Activated CD8-positive, alpha-beta memory T cell treated with anti-CD3 and anti-CD28 coated beads, Interleukin-2, amount 10 ng/mL, durations not matched to agents 7 days and 5 days (primary cell): ENCODE measurements at places on chromosomes 3 and 15. TPM values are rescaled to one million over a fixed set of nuclear protein-coding genes. Genes with fewer than 3 reads are reported as not detected.

PSTPIP1 gene
- 255 TPM for total RNA-seq

CLDN18 gene
- not detected for total RNA-seq

ERICH6 gene
- total RNA-seq, result not detected

ACTR8 gene
- 28.9 TPM for total RNA-seq

IQCF5 gene
- not detected for total RNA-seq

MESP1 gene
- total RNA-seq, result 5.1 TPM

GOLGA8S gene
- 0.49 TPM for total RNA-seq

MAP1A gene
- total RNA-seq, result 7.8 TPM

BSN gene
- total RNA-seq, result 0.12 TPM

RLBP1 gene
- total RNA-seq, result not detected

CFAP91 gene
- 0.30 TPM for total RNA-seq

ADAMTSL3 gene
- not detected for total RNA-seq

SPINT1 gene
- 3.7 TPM for total RNA-seq

GRCh38 chr3:124730941-124731297 is 667 bp downstream of the UMPS start:
- H3K27ac ChIP-seq, result peak overlapping the region; percentile 100
- no peak for DNase-seq
- peaks cover 40% of the 10 kb centered on the region for H3K4me1 ChIP-seq
- peak overlapping the region; percentile 100 for H3K4me3 ChIP-seq
- peaks cover 15% of the 10 kb centered on the region for H3K36me3 ChIP-seq
- peaks cover 12% of the 10 kb centered on the region for H3K27me3 ChIP-seq

GRCh38 chr15:66670762-66671580 is 31.1 kb upstream of the SMAD6 start:
- H3K4me3 ChIP-seq, result no peak overlapping the region
- H3K4me1 ChIP-seq, result peaks cover 10% of the 10 kb centered on the region
- DNase-seq, result no peak
- H3K36me3 ChIP-seq, result no peaks in the 10 kb centered on the region
- no peaks in the 10 kb centered on the region for H3K27me3 ChIP-seq

DNA sequence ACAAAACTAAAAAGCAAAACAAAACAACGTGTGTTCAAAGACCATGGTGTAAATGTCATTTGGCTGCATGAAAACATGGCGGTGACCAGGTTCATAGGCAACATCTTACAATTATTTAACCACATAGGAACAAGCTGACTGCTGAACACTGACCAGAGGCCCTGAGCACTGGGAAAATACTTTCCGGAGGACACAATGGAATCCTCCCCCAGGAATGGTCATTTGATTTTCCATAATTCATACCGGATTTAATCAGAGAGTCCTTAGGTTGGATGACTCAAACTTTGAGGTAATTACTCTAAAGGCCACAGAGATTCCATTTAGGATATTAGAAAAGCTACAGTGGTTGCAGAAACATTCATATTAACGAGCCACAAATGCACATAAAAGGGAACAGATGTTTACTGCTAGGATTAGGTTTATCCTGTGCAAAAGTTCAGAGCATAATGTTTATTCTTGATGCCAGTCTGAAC is 254.7 kb downstream of the NR1D2 start:
- no peak overlapping the region for H3K4me3 ChIP-seq
- H3K27ac ChIP-seq, result no peak overlapping the region
- no peaks in the 10 kb centered on the region for H3K4me1 ChIP-seq
- DNase-seq, result no peak

DNA sequence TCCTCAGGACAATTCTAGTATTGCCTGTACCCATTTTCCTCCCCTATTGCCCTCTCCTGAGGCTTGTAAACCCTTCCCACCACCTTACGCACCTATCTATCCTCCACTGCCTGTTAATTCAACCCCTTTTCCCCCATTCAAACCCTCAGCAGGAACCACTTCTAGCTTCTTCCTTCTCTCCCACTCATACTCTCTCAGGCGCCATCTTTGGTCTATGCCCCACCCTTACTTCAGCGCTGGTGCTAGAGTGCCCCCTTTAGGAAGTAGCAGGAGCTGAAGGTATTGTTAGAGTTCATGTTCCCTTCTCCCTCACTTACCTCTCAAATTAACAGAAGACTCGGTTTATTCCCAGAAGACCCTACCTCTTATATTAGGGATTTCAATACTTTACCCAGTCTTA is 121.8 kb upstream of the NLGN1 start:
- no peaks in the 10 kb centered on the region for H3K27me3 ChIP-seq
- H3K27ac ChIP-seq, result no peak overlapping the region
- H3K36me3 ChIP-seq, result no peaks in the 10 kb centered on the region
- H3K4me1 ChIP-seq, result no peaks in the 10 kb centered on the region
- no peak for DNase-seq

- DNase-seq, result no peak
- H3K27ac ChIP-seq, result no peak overlapping the region
- H3K27me3 ChIP-seq, result peaks cover 4% of the 10 kb centered on the region
- H3K4me1 ChIP-seq, result no peaks in the 10 kb centered on the region
- H3K4me3 ChIP-seq, result no peak overlapping the region
- H3K36me3 ChIP-seq, result peaks cover 2% of the 10 kb centered on the region
These were observed 329.7 kb upstream of the NECTIN3 start for GRCh38 chr3:110741891-110742290.

DNA sequence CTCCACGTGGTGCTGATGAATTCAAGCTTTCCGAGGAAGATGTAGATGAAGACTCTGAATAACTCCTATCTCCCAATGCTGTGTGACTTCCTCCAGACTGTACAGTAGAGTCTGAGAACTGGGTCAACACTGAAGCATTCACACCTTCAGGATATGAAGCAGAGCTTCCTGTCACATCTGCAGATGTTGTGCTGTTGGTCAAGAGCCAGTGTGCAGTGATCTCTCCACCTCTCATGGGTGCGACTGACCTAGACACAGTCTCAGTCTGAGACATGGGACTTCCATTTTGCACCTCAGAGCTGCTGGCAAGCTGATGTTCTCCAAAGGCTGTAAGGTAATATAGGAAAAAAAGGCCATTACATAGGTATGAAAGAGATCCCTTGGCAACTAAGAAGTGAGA is 36.5 kb downstream of the HEG1 start:
- no peak overlapping the region for H3K4me3 ChIP-seq
- H3K27me3 ChIP-seq, result no peaks in the 10 kb centered on the region
- H3K36me3 ChIP-seq, result peaks cover 59% of the 10 kb centered on the region
- peaks cover 41% of the 10 kb centered on the region for H3K4me1 ChIP-seq
- H3K27ac ChIP-seq, result peak overlapping the region; percentile 57

DNA sequence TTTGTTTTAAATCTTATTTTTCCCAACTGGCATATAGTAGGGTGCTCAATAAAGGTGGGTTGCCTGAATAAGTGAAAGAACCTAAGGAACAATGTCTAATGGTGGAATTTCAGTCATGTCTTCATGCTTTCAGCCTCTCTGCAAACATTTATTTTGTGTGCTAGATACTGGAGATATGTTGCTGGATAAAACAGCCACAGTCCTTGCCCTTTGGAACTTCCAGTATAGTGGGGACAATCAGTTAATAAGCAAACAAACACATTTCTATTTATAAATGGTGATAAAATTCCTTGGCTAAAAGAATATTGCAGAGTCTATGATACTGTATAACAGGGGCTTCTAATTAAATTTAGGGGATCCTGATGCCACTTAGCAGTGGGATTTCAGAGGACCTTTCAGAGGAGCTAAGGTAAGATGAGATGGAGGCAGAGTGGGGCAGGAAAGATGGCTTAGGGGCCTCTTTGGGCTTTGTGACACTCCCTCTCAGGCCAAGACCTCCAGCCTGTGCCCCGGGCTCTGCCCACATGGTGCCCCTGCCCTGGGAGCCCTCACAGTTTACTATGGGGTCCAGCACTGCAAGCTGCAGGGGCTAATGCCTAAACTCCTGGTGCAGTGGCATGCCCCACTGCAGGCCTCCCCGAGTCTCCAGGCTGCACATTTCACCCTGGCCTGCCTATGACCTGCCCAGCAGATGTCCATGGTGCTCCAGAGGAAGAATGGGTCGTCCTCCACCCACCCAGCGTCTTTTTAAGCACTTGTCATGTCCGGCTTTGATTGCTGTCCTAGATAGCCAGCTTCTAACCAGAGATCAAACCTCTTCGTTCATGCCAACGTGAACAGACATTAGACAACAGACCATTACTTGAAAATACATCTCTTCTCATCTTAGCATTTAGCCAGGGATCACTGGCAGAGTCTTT is 61.6 kb upstream of the PRR23C start:
- no peaks in the 10 kb centered on the region for H3K36me3 ChIP-seq
- H3K4me1 ChIP-seq, result peaks cover 11% of the 10 kb centered on the region
- DNase-seq, result peak; percentile 14
- no peak overlapping the region for H3K27ac ChIP-seq

- no peak overlapping the region for H3K4me3 ChIP-seq
- peak overlapping the region; percentile 75 for H3K27ac ChIP-seq
- no peaks in the 10 kb centered on the region for H3K27me3 ChIP-seq
- peak; percentile 69 for DNase-seq
- peaks cover 55% of the 10 kb centered on the region for H3K36me3 ChIP-seq
These were observed 93.7 kb downstream of the MCTP2 start for GRCh38 chr15:94324835-94325767.

DNA sequence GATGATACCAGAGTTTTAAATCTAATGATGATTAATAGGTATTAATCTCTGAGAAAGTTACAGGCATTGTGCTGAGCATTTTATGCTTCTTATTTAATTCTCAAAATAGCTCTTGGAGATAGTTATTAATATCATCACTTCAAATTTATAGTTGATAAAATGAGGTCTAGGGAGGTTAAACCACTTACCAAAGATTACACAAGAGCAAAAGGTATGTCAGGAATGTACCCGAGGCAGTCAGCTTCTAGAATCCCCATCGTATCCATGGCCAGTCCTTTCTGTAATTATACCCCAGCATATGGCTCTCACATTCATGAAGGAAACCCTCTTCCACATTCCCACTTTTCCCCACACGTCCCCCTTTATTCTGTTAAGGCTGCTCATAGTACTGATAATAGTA is 421.3 kb downstream of the PYDC2 start:
- H3K27me3 ChIP-seq, result no peaks in the 10 kb centered on the region
- H3K36me3 ChIP-seq, result no peaks in the 10 kb centered on the region

GRCh38 chr3:196706327-196706726 is 5.7 kb downstream of the CEP19 start:
- DNase-seq, result no peak
- peaks cover 2% of the 10 kb centered on the region for H3K36me3 ChIP-seq
- H3K4me1 ChIP-seq, result peaks cover 12% of the 10 kb centered on the region

DNA sequence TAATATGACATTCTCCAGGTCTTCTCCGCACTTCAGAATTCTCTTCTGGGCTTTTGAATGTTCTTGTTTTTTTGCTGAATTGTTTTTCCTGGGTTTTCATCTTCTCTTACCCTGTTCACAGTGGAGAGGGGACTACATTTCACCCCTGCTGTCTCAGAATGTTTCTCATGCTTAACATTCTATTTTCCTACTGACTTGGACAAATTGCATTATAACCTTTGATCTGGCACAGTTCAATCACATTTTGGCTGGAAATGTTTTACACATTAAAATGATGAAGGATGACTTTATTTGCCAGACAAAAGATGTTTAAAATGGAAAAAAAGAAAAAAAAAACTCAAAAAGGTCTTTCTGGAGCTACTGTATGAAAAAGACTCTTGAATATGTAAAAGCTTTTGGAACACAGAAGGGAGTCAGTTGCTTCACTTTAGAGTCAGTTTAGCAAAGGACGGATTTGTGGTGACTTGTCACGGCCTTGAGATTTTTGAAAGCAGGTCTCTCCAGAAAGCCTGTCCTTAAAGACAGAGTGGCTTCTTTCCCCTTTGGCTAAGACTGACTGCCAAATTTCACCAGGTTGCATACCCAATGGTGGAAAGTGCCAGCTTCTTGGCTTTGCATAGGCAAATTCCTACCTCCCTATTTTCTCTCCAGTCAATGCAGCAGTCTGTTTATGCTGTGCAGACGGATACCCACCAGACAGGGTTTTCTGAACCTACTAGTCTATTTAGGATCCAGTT is 401.0 kb upstream of the TBL1XR1 start:
- H3K4me1 ChIP-seq, result peaks cover 73% of the 10 kb centered on the region
- peaks cover 18% of the 10 kb centered on the region for H3K36me3 ChIP-seq
- H3K27me3 ChIP-seq, result no peaks in the 10 kb centered on the region
- peak overlapping the region; percentile 95 for H3K27ac ChIP-seq

GRCh38 chr15:41969851-41970431 is 2.4 kb downstream of the EHD4 start:
- H3K4me3 ChIP-seq, result peak overlapping the region; percentile 86
- peak overlapping the region; percentile 89 for H3K27ac ChIP-seq
- peaks cover 10% of the 10 kb centered on the region for H3K27me3 ChIP-seq
- peak; percentile 84 for DNase-seq

- no peak overlapping the region for H3K4me3 ChIP-seq
- no peak for DNase-seq
- no peaks in the 10 kb centered on the region for H3K36me3 ChIP-seq
- H3K27me3 ChIP-seq, result no peaks in the 10 kb centered on the region
These were observed 454.2 kb downstream of the FGF12 start for GRCh38 chr3:192273001-192273696.

GRCh38 chr3:113743006-113743630 is 2.9 kb downstream of the NAA50 start:
- H3K36me3 ChIP-seq, result peaks cover 16% of the 10 kb centered on the region
- peaks cover 52% of the 10 kb centered on the region for H3K4me1 ChIP-seq
- H3K4me3 ChIP-seq, result peak overlapping the region; percentile 92
- no peak for DNase-seq
- H3K27ac ChIP-seq, result peak overlapping the region; percentile 100

- no peak for DNase-seq
- peaks cover 1% of the 10 kb centered on the region for H3K36me3 ChIP-seq
- H3K4me3 ChIP-seq, result no peak overlapping the region
- peaks cover 84% of the 10 kb centered on the region for H3K27me3 ChIP-seq
These were observed 1.4 kb downstream of the IL17RD start for GRCh38 chr3:57163751-57164150.

DNA sequence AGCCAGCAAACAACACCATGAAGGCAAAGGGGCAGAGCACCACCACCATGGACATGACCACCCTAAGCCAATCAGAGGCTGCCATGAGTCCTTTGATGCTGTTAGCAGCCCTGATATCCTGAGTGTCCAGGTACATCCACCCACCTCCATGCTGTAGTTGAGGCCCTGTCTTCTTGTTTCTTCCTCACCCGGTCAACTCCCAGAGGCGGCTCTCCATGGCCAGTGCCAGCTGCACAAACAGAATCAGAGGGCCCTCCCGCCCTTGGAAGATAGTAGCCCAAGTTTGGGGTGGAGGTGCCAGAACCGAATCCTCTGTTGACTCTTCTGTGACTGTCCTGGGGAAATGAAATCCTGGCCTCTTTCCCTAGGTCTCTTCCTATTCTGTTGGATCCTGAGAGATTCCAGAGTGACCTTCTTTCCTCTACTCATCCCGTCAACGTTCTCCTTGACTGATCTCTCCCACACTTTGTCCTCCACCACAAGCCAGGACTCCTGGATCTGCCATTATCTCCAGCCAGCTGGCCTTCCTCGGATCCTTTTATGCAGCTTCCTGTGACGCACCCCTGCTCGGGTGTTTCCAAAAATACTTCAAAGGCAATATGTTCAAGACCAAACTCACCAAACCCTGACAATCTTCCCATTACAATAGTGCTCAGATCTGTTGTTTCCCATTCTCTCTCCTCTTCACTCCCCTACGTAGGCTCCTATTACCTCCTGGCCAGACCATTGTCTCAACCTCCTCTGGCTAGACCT is 45.4 kb upstream of the DLG1 start:
- no peaks in the 10 kb centered on the region for H3K36me3 ChIP-seq
- DNase-seq, result no peak
- no peak overlapping the region for H3K27ac ChIP-seq
- H3K4me1 ChIP-seq, result no peaks in the 10 kb centered on the region
- peaks cover 9% of the 10 kb centered on the region for H3K27me3 ChIP-seq

GRCh38 chr3:120473389-120473788 is 22.6 kb upstream of the FSTL1 start:
- H3K4me1 ChIP-seq, result no peaks in the 10 kb centered on the region
- no peak overlapping the region for H3K27ac ChIP-seq
- no peak overlapping the region for H3K4me3 ChIP-seq
- DNase-seq, result no peak
- peaks cover 9% of the 10 kb centered on the region for H3K27me3 ChIP-seq
